ENCODE measurements at places on chromosomes 1 and 21.

GRCh38 chr1:88186911-88187310 is 497.2 kb upstream of the PKN2 start:
- DNase-seq = no peak

DNA sequence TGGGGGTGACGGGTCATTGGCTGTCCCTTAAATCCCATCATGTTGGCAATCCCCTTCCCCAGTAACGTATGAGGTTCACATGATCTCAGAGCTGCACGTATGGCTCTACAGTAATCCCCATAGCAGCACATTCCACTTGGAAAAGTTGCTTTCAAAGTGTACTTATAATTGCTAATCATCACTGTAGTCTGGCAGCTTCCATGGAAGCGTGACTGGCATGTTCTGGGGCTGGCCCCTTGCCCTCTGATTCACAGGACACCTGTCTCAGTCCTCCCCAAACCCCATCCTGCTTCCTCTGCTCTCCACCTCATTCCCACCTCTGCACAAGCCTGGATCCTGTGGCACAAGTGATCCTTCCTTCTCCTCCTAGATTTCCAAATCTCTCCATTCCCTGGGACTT is 102.2 kb downstream of the TSEN15 start:
- DNase-seq = no peak

GRCh38 chr1:244863491-244864252 is 671 bp downstream of the HNRNPU start:
- no peak for DNase-seq

DNA sequence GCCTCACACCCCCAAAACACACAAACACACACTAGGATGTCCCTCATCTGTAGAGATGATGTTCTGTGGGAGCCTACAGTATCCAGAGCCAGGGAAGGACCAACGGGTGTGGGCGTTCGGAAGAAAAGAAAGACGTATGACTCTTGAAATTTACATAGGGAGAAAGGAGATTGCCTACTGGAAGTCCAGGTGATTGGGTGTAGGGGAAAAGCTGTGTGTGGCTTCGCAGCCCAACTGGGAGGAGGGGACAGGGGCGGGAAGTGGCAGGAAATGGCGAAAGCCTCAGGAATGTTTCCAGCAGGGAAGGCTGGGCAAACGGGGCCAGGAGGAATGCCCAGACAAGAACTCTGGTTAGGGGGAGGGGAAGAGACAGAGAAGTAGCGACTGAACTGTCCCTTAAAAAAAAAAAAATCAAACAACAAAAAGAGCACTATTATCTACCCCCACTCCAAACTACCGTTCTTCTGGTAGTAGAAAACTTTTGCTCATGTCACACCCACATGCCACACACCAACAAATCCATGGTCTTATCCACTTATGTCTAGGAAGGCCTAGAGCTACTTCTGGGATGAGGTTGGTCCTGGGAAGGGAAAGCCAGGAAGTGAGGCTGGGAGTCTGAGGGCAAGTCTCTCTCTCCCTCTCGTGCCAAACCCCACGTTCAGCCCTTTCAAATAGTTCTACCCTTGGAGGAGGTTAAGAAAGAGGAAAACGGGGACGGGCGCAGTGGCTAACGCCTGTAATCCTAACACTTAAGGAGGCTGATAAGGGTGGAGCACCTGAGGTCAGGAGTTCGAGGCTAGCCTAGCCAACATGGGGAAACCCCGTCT is 1.8 kb upstream of the CKS1B start:
- DNase-seq = no peak

DNA sequence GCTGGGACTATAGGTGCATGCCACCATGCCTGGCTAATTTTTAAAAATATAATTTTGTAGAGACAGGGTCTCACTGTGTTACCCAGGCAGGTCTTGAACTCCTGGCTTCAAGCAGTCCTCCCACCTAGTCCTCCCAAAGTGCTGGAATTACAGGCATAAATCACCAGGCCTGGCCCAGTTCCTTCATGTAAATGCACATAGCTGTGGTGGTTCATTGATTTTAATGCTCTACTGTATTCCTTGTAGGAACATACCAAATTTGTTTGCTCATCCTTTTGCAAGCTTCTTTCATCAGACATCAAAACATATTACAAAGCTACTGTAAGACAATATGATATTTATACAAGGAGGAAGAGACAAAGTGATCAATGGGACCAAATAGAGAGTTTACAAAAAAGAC is 237.5 kb upstream of the ESRRG start:
- no peak for DNase-seq

DNA sequence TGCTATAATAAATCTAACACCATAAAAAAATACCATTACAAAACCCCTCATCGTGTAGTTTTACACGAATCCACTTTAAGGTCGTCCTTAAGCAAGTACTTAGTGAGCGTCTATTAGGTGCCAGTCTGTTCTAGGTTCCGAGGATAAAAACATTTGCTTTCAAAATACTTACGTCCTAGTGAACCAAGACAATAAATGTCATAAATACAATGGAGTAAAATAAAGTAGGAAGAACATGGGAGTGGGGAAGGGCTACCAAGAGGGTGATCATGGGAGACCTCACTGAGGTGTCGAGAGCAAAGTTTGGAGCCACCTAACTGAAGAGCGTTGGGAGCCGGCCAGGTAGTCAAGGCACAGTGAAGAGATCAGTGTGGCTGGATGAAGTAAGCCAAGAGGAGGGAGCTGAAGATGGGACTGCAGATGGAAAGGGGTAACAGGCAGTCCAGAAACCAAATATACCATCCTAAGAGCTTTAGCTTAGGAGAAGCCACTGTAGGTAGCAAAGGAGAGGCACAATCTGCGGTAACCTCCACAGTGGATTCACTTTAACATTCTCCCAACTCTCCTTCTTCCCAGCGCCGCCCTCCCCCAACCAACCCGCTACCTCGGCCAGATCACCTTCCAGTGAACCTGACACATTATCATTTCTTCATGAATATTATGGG is 684 bp downstream of the LTN1 start:
- no peak for DNase-seq

- no peak for DNase-seq
Observed at GRCh38 chr1:194848846-194849245, 1662.4 kb upstream of the B3GALT2 start.

- DNase-seq = no peak
Observed at GRCh38 chr1:183632964-183633363, 2.6 kb downstream of the ARPC5 start.

DNA sequence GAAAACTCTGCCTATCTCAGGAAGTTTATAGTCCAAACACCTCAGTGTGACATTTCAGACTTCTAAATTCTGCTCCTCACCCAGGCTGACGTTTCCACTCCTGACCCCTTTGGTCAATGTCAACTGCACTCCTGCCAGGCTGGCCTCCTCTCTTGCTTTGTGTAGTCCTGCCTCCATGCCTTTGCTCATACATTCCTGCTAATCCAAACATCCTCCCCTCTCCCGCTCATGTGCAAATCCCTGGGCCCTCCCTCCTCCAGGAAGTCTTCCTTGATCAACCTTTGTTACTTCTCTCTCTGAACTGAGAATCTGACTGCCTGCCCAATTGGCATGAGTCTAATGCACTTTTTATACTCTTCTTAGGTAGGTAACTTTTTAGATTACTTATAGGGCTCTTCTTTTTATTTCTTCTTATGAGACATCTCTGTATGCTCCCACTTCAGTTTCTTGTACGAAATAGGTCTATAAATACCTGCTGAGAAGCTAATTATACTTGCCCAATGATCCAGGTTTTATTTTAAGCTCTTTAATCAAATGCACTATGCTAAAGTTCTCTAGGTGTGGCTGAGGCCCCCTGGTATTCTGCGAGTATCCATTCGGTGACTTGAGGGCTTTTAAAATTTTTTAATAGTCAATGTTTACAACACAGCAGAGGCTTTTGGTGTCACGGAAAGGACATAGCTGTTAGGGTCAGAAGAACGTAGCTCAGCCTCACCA is 128.1 kb downstream of the PLXNA2 start:
- DNase-seq = no peak

GRCh38 chr1:110480356-110481096 is 29.6 kb downstream of the PROK1 start:
- DNase-seq = no peak

DNA sequence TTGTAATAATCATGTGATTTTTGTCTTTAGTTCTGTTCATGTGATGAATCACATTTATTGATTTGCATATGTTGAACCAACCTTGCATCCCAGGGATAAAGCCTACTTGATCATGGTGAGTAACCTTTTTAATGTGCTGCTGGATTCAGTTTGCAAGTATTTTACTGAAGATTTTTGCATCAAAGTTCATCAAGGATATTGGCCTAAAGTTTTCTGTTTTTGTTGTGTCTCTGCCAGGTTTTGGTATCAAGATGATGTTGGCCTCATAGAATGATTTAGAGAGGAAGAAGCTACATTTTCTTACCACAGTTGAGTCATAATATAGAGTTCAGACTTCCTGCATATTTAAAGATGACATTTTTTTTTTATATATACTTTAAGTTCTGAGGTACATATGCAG is 455.9 kb downstream of the PLPP3 start:
- DNase-seq = no peak

- no peak for DNase-seq
Observed at GRCh38 chr1:41378999-41379737, 17.9 kb downstream of the FOXO6 start.

DNA sequence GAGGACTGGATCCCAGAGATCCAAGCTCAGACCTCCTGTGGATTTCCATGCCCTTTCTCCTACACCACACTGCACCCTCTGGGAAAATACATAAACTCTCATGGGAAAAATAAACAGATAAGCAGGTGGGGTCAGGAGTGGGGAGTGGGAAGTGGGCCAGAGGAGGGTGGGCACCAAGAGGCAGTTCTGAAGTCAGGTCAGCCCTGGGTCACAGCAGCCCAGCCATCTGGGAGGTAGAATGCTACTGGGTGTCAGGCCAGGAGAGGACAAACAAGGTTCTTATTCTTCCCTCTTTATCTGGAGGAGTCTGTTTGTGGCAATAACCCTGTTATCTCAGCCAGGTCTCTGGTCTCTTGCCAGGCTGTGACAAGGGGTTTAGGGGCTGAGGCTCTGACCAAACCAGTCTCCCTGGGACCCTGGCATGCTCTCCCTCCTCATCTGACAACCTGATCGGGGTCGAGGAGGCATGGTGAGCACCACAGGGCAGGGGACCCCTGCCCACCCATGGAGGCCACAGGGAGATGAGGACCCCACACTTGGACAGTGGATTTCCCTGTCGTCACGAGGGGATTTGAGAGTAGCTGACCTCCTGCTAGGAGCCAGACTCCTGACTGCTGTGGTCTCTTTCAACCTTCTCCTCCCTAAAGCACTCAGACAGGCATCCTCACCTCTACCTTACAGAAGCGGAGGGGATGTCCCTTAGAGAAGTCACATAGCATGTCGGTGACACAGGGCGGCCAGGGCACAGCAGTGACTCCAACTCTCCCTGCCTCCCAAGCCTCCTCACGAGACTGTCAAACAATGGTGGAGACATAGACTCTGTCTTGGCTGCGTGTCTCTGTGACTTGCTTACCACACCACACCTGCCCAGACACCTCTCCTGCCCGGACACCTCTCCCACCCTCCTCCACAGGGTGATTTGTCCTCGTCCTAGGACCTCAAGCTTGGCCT is 51.3 kb upstream of the IFFO2 start:
- DNase-seq = no peak

DNA sequence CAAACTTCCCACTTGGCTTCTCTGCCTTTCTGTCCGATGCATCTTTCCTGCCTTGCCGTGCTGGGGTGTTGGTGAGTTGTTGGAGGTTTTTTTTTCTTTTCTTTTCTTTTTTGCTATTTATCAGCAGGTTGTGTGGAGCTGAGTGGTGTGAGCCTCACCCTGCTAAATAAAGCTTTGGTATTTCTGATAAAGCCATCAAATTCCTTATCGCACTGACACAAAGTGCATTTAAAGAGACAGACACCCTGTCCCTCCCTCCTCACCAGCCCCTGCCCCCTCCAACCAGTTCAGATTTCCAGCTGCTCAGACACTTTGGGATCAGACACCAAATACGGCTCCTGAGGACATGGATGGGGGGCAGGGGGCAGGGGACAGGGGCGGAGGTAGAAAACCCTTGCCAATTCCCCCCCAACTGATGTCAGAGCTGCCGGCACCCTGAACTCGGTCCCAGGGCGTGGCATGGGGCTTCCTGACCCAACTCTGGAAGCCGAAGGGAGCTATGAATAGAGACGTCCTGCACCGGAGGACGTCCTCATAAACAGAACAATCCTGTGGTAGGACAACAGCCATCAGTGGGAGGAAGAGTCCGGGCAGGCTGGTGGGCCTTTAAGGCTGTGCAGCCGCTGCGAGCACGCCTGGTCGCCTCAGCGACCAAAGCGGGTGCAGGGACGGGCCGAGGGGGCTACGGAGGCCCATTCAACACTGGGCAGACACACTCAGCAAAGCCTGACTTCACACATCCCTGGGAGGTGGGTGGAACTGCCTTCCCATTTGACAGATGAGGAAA is 79.0 kb downstream of the CASZ1 start:
- DNase-seq = no peak

- DNase-seq = no peak
Observed at GRCh38 chr1:182575540-182576149, 13.4 kb downstream of the RNASEL start.

DNA sequence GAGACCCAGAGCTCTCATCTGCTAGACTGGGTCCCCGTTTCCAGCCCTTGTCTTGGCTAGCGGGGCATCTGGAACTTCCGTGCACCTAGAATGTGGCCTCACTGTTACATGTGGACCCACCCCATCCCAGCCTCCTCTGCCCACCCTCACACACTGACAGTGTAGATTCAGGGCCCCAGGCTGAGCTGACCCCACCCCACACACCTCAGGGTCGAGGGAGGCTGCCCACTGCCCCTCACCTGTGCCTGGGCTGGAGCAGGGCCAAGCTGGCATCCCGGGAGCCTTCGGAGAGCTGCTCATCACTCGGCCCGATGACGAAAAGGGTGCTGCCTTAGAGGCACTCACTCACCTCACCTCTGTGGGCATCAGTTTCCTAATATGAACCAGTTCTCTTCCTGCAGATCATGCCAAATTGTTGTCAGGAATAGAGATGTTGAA is 11.1 kb downstream of the ACOT11 start:
- DNase-seq = no peak

DNA sequence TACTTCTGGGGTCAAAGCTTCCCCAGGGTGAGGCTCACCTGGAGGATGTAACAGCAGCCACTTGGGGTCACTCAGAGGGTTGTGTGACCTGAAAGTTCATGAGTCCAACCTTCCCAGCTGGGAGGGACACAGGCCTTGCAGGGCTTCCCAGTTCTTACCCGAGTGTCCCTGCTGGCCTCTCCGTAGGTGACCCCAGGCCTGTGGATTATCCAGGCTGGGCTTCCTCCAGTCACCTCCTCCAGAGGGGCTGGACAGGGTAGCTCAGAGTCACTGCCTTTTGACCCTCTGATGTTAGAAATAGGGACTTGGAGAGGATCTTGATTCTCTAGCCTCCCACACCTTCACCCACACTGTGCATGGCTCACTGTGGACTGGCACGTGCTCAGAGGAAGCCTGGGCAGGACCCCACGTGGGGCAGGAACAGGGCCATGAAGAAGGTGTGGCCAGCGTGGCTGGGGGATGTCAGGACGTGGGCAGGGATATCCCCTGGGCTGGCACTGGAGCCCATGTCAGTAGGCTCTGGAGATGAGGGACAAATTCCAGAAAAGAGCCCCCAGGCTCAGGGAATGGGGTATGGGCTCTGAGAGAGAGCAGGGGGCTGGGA is 131.8 kb downstream of the ACTL8 start:
- no peak for DNase-seq

All from CD4-positive, alpha-beta T cell treated with Interleukin-15 for 4 hours (primary cell).